ENCODE measurements at places on chromosomes 2 and 18.

GRCh38 chr2:187644486-187644885, 90.3 kb upstream of the TFPI start:
- no peak for DNase-seq

GRCh38 chr2:161992531-161992930, 81.5 kb downstream of the DPP4 start:
- no peak for DNase-seq

GRCh38 chr2:65687614-65688013, 255.2 kb upstream of the SPRED2 start:
- no peak for DNase-seq

DNA sequence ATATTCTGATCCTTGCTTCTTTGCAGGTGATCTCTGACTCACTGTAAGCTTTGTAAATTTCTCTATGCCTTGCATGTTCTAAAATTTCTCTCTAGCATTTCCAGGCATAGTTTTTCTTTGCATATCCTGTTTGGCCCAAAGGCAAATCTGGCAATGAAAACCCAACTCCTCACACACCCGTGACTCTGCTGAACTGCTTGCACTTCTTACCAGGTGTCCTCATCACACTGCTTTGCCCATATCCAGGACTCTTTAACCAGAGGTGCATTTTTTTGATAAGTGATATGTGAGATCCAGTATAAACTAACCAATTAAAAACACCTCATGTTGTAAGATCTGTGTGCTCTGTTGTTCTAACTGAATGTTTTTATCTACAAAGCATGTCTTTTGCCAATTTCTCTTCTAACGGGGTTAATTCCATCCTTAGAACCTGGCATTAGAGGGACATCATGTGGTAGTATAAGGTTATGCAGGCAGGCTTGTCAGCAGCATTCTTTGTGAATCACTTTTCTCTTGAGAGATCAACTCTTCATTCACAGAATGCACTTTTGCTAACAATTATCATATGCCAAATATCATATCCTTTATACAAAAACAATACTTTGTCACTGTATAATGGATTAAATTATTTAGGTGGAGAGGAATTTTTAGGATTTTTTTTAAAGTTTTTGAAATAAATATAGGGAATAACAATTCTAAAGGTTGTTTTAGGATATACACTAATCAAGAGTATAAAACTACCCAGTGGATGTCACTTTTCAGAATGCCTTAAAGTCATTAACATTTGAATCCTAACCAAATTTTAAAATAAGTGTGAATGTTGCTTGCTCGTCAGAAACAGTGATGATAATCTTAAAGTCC, 20.8 kb upstream of the TMX3 start:
- no peak for DNase-seq

- DNase-seq: no peak
Observed at GRCh38 chr2:9282128-9283112, 75.8 kb downstream of the ASAP2 start.

DNA sequence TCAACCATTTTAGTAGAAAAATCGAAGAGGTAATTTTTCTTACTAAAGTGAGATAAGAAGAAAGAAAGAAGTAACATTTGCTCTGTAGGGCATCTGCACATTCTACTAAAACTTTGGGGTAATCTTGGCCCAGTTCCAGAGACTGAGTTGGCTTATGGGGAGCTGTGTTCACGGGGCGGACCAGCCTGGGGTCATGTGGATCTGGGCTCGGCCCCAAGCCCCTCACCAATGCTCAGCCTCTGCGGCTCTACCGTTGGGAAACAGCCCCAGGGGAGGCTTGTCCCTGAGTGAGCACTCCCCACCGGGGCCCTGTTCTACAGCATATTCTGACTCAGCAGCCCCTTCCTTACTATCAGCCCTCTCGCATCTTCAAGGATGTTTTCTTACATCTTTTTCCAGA, 132.3 kb downstream of the RTP5 start:
- no peak for DNase-seq

GRCh38 chr2:238939074-238939473, 91.2 kb downstream of the TWIST2 start:
- no peak for DNase-seq

DNA sequence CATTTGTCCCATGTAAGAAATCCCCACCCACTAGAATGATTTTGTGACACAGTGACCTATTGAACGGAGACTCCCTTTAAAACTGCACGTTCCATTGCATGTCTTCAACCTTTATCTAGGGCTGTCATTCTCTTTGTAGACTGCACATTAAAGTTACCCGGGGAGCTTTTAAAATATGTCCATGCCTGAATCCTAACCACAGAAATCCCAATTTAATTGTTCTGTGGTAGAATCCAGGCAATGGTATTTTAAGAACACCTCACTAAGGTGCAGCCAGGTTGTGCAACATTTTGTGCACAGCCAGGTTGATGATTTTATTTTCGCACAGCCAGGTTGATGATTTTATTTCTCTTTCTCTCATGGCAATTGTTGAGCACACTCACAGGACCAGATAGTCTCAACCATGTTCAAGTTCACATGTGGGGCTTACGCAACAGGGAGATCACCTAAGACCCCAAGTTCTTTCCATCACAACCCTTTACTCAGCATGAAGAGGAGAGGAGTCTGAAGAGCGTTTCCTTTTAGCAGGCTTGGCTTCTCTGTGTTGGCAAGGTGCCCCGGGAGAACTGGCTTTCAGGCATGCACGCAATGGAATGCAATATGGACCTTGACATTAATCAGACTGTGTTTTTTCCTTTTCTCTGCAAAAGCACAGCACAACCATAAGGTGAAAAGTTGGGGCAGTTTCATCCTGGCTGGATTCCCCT, 467.3 kb upstream of the ETAA1 start:
- DNase-seq: peak; percentile 26

DNA sequence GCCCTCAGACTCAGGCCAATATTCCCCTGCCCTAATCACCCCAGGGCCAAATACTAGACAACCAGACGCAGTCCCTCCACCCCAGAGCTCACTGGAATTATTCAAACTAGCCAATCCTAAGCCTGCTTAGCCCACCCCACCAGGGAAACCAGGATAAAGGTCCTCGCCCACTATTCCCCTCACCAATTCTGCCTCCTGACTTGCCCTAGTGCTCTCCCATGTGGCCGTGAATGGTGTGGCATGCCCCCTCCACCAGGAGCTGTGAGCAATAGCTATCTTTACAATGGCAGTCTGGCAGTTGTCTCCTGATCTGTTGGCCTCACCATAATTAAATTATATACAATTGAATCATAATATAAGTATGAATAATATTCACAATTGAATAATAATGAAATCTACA, 42.3 kb downstream of the FAM124B start:
- DNase-seq: no peak

- no peak for DNase-seq
Observed at GRCh38 chr18:69982417-69982816, 34.7 kb upstream of the CD226 start.

GRCh38 chr2:290090-290722, 2.3 kb upstream of the ALKAL2 start:
- peak; percentile 34 for DNase-seq

GRCh38 chr2:119387381-119388129, 20.8 kb downstream of the DBI start:
- peak; percentile 36 for DNase-seq

DNA sequence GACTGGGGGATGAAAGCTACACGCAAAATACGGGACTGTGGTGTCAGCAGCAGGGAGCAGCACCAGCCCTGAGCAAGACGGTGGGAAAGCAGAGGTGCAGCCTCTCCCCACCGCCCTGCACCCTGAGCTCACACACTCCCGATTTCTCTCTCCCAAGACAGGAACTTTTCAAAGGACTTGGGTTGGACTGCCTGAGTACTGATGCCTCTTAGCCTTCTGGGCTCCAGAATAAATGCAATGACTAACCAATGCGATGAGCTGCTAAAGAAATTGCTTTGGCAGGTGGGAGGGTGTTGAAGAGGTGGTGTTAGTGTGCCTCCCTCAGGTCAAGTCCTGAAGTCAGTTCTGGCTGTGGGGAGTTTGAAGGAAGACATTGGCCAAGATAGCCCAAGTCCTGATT, 9.6 kb downstream of the TRIM54 start:
- DNase-seq: no peak

- DNase-seq: no peak
Observed at GRCh38 chr2:9753665-9754531, 89.4 kb upstream of the TAF1B start.

DNA sequence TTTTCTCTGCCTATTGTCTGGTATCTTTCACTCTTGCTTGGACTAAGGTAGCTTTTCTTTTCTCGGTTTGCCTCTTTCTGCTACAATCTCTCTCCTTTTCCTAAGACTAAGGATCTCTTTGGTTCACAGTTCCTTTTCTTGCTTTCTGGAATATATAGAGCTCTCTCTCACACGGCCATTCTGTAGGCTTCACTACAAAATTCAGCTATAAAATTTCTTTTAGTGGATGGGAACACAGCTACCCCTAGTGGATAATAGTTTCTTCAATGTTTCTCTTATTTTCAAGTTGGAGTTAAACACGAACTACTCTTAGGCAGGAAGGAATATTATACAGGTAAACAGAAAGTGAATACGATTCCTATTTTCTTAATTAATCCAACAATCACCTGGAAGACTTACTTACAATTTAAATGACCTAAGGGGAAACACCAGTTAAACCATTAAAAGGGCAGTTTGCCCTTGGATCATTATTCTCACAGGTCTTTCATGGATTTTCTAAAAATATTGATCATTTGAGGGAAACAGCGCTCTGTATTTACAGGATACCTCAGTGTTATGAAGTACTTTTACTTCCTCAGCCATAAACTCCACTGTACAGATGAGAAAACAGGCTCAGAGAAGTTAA, 140.5 kb downstream of the LRP2 start:
- DNase-seq: no peak

GRCh38 chr2:158893026-158893425, 75.4 kb upstream of the TANC1 start:
- DNase-seq: no peak

DNA sequence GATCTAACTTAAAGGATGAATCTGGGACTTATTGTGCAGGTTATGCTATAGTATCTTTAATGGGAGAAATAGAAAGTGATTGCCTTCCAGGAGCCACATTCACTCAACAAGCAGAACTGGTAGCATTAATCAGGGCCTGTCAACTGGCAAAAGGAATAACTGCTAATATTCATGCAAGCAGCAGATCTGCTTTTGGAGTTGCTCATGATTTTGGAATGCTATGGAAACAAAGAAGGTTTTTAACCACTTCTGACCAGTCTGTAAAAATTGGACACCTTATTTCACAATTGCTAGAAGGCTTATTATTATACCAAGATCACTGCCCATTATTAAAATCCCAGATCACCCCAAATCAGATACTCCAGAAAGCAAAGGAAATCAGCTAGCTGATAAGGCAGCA, 200.4 kb downstream of the MREG start:
- DNase-seq: no peak

DNA sequence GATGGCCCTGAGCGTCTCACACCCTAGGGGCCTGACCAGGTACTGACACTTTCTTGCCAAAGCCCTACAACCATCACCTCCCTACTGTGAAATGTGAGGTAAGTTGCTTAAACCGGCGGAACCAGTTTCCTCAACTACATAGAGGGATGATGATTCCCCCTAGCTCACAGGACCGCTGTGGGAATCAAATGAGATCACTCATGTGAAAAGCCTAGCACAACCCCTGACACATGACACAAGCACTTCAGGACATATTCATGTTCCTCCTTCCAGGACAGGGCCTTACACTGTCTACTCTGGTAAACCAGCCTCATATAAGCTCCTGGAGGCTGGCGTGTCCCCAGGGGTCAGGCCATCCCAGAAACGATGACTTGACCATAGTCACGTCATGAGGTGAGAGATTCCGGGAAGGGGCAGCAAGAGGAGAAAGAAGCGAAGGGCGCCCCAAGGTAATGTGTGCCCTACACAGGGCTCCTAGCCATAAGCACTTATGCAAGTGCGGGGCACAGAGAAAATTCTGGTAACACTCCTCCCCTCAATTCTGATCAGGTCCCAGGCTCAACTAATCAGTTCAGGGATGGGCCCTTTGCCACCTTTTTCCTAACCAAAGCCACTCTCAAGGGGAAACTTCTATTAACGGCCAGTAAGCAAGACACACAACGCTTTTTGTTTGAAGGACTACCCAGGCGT, 49.5 kb downstream of the C2orf42 start:
- DNase-seq: no peak

DNA sequence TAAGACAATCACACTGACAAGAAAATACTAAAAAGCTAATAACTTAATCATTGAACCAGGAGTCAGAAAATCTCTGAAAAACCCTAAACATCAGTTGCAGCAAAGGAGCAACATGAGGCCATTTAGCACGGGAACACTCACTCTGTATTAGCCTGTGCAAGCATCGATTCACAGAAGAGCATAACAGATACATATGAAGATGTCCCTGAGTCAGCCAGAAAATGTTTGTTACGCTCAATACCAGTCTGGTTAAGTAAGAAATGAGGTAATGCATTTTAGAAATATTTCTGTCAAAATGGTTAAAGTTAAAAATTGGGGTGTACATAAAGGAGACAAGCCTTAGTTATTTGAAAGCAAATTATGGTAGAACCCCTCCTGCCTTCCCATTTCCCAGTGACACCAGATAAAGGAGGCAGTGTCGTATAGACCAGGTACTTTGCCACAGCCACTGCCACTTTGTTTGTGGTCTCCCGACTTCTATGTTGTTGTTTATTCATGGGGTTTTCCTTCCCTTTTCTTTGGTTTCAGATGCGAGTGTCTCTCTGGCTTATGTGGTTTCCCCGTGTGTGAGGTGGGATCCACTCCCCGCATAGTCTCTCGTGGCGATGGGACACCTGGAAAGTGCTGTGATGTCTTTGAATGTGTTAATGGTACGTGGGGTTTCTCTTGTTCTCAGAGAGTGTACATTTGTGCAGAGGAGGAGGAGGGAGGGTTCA, 108.6 kb downstream of the CRIM1 start:
- DNase-seq: no peak

DNA sequence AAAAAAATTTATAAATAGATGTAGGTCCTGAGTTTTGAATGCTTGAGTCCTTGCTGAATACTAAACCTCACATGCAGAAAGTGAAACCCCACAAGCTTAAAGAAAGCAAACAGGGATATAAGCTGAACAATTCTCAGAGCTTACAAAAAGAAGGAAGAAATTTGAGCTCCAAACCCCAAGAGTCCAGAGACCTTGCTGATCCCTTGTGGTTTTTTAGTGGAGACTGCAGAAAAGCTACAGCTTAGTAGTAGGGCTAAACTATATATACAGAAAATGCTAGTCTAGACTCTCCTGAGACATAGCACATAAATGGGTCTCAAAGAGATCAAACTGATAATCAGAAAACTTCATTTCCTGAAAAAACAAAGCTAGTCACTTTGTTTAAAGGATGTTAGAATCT, 1548.1 kb upstream of the ZEB2 start:
- DNase-seq: no peak

DNA sequence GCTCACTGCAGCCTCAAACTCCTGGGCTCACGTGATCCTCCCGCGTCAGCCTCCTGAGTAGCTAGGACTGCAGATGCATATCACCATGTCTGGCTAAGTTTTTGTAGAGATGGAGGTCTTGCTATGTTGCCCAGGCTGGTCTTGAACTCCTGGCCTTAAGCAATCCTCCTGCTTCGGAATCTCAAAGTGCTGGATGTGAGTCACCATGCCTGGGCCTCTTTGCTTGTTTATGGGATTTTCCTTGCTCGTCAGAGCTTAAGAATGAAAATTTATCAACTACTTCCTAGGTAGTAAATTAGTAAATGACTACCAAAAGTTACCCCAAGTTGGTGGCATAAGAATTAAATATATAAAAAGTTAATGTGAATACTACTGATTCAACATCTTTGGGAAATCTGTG, 51.0 kb downstream of the ACTR3 start:
- DNase-seq: no peak

Measured in non-pigmented ciliary epithelial cell (primary cell).